Esophagus muscularis mucosa (tissue), 4 donors: ENCODE measurements at places on chromosomes 11 and 22. TPM values are rescaled to one million over a fixed set of nuclear protein-coding genes. Genes with fewer than 3 reads are reported as not detected.
A peak's percentile ranks its signal among the peaks of the same experiment; 100 is the strongest.

DNA sequence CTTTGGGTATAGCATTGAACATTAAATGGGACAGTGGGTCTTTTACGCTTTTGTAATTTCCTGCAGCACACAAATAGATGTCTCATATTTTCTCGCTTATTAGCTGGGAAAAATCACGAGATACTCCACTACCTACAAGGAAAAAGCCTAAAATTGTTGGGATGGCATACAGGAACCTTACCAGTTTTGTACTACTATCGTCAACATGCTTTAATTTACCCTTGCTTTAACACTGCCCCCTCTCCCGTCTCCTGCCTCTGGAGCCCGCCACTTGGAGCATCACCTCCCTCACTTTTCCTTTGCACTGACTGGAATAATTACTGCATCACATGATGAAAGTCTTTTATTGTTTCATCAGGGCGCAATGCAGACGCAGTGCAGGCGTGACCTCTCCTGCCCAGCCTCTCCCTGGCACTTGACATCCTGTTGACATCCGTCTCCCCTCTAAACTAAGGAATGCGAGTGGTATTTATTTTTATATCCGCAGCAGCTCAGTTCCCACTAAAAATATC is 1.0 kb upstream of the FNBP4 start:
- H3K4me3 ChIP-seq = peak overlapping the region; percentile 93
- H3K4me1 ChIP-seq = peaks cover 41% of the 10 kb centered on the region
- peak overlapping the region; percentile 98 for H3K27ac ChIP-seq
- peaks cover 14% of the 10 kb centered on the region for H3K36me3 ChIP-seq
- no peaks in the 10 kb centered on the region for H3K27me3 ChIP-seq
- DNase-seq = no peak

DNA sequence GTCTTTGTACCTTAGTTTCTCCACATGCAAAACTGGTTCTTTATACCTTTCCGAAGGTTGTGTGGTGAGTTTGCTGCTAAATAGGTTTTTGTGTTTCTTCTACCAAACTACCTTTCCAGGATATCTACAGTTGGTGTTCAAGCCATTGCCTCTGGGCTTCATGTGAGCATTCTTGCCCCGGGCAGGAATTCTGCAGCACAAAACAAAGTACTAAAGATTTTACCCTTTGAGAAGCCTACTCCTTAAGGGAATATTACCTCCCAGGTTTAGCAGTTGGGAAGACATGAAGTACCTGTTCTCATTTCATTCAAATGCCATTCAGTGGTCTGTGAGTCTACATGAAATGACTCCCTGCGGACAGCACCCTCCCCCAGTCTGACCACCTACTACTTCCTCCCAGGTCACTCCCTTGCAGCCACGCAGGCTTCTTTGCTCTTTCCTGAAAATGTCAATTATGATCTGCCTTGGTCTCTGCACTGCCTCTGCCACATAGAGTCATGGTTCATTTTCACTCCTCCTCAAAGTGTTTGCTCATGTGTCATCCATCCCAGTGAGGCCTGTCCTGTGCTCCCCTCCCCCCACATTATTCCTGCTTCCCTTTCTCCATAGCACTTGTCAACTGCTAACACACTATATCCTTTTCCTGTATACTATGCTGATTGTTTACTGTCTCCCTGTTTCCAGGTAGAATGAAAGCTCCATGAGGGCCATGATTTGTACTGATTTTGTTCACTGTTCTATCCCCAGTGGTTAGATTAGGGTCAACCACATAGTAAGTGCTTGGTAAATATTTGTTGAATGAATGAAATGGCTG is 36.9 kb downstream of the PACS1 start:
- no peaks in the 10 kb centered on the region for H3K36me3 ChIP-seq
- no peaks in the 10 kb centered on the region for H3K27me3 ChIP-seq
- H3K4me1 ChIP-seq = peaks cover 20% of the 10 kb centered on the region
- H3K4me3 ChIP-seq = no peak overlapping the region
- H3K27ac ChIP-seq = no peak overlapping the region

DNA sequence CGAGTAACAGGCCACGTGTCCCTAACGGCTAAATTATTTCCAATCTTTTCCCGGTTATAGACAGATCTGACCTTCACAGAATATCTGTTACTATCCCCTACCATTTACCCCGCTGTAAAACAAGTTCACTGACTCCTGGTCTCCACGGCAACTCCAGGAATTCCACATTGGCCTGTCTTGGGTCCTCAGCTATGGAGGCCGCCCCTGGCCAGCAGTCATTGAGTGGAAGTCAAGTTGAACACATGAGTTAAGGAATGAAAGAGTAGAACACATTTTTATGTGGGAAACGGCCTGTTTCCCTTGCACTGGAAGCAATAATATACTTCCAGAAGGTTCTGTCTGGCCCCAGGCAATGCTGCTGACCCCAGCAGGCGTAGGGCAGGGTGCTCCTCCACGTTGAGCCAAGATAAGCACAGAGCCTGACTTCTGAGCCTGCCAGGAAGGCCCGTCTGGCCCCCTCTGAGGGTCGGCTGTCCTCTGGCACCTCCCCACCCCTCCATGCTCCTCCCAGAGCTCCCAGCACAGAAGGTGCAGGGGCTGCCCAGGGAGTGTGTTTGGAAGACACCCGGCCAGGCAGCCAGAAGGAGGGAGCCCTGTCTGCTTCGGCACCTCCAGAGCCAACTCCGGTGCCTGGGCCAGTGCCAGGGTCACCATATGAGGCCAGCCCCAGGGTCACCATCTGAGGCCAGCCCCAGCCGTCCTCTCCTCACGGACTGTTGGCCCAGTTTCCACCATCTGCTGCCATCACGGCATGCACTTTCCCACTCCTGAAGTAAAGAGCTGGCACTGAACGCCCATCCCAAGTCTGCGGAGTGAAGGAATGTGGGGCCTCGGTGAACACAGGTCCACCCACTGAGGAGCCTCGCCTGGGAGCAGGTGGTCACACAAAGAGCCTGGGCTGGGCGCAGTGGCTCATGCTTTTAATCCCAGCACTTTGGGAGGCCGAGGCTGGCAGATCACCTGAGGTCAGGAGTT is 813.2 kb downstream of the BRD1 start:
- no peak overlapping the region for H3K27ac ChIP-seq
- H3K4me3 ChIP-seq = no peak overlapping the region
- peak; percentile 85 for DNase-seq
- no peaks in the 10 kb centered on the region for H3K36me3 ChIP-seq
- H3K27me3 ChIP-seq = no peaks in the 10 kb centered on the region

The TRIM44 gene
- 27.4 TPM for total RNA-seq

GRCh38 chr11:126357969-126358762 is 2.7 kb downstream of the ST3GAL4 start:
- H3K4me3 ChIP-seq = peak overlapping the region; percentile 77
- no peaks in the 10 kb centered on the region for H3K27me3 ChIP-seq
- peaks cover 83% of the 10 kb centered on the region for H3K4me1 ChIP-seq
- no peak for DNase-seq
- H3K27ac ChIP-seq = peak overlapping the region; percentile 89

DNA sequence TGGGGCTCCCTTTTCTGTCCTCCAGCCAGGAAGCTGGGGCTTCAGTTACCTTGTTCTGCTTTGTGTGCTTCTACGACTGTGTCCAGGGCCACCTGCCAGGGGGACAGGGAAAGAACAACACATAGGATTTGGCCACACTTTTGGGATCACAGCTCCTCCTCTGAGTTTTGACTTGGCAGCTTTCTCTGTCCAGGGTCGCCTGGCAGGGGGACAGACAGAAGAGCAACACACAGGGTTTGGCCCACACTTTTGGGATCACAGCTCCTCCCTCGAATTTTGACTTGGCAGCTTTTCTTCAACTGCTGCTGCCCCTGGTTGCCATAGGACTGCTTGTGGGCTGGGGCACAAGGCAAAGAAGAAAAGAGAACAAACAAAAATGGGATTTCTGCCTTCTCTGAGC is 19.1 kb downstream of the INCENP start:
- H3K4me3 ChIP-seq = no peak overlapping the region
- H3K4me1 ChIP-seq = no peaks in the 10 kb centered on the region
- H3K27ac ChIP-seq = no peak overlapping the region
- H3K36me3 ChIP-seq = peaks cover 99% of the 10 kb centered on the region

GRCh38 chr22:32897400-32897799 is 95.9 kb downstream of the TIMP3 start:
- DNase-seq = no peak
- H3K36me3 ChIP-seq = no peaks in the 10 kb centered on the region
- H3K27ac ChIP-seq = no peak overlapping the region
- no peaks in the 10 kb centered on the region for H3K4me1 ChIP-seq

GRCh38 chr11:131428853-131429252 is 58.4 kb downstream of the NTM start:
- no peak overlapping the region for H3K4me3 ChIP-seq
- no peaks in the 10 kb centered on the region for H3K4me1 ChIP-seq
- DNase-seq = no peak

The GRM5 gene
- total RNA-seq = not detected

The ZNF280B gene
- 0.33 TPM for total RNA-seq

GRCh38 chr11:104620991-104621390 is 277.3 kb downstream of the CASP12 start:
- DNase-seq = no peak
- H3K36me3 ChIP-seq = no peaks in the 10 kb centered on the region
- H3K27ac ChIP-seq = no peak overlapping the region
- no peak overlapping the region for H3K4me3 ChIP-seq
